Activated naive CD4-positive, alpha-beta T cell (primary cell): ENCODE measurements at places on chromosomes 2 and 18.

DNA sequence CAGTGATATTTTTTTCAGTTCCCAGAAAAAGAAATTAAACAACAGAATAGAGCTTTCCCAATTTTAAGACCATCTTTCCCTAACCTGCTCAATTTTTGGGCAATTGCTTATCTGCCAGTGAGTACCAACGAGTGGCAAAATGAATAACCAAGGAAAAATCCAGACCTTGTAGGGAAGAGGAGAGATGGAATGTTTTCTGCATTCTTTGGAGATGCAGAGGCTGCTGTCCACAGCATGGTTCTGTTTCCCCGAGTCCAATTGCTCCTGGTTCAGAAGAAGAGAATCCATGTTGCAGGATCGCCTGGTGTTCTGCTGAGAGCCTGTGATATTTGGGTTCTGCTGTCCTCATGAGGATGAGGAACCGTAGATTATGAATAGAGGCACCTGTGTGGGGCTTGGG, 68.2 kb upstream of the MGAT5 start:
- DNase-seq: no peak

DNA sequence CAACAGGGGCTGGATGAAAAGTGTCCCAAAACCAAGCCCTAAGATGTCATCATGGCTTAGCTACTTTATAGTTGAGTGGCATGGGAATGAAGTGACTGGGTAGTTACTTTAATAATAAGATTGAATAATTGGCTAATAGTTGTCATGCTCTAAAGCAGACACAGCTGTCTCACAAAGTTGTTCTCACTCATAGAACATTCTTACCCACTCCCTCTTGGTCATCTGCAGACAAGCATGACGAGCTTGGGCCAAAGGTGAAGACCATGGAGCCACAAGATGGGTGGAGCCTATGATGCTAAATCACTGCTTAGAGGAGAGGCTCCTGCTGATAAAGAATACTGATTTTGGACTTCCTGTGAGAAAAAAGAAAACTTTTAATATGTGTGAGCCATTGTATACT, 62.4 kb upstream of the MMADHC start:
- no peak for DNase-seq

GRCh38 chr18:77866351-77866750, 616.7 kb downstream of the GALR1 start:
- no peak for DNase-seq

DNA sequence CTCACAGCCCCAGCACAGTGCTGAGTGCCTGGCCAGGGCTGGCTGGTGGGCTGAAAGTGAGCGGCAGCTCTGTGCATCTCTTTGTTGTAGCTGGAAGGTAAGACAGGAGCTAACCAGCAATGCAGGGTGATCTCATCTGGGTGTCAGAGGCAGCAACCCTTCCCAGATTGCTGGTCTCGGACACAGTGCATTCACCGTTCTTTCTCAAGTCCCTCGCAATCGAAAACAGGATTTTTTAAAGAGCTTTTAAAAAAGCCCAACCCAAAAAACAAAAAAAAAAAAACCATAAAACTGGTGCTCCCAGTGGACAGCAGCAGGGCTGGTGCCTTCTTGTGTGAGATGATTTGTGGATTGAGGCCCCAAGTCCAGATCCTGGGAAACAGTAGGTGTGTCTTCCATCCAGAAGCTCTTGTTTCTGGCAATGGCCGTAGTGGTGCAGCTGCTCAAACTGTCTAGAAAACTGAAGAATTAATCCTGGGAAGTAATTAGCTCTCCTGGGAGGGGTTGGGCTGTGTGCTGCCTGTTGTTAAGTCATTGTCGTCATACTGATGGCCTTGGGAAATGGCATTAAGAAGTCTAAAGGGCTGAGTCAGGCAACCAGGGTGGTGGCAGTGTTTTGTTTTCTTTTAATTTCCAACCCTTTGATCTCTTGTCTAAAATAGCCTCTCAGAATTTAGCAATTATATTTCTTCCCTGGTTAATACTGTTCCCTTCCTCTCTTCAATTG, 156.7 kb downstream of the KLHL29 start:
- no peak for DNase-seq

- no peak for DNase-seq
These were observed 418.2 kb downstream of the GRB14 start for GRCh38 chr2:164203131-164203530.

GRCh38 chr18:53909668-53910067, 314.8 kb downstream of the MBD2 start:
- no peak for DNase-seq

DNA sequence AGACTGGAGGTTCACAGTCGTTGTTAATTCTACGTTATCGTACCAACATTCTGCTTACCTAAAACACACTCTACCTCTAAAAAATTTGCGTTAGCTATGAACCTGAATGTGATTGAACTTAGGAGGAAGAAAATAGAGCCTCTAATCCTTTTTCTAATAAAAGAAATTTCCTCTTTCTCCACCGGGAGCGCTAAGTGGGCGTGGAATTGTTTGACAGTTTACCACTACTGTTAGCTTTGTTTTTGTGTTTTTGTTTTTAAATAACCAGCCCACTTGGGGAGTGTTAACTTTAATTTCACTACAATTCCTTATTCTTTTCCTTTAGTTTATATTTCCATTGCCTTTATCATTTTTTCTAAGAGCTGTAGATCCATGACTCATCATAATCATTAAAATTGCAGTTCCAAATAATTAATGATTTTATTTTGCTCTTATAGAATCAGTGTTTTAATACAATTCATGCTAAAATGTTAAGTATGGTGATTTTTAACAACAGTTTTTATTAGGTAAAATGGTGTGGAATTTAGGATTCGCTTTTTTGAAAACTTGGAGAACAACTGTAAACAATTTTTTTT, 55.0 kb upstream of the ITM2C start:
- DNase-seq: no peak

GRCh38 chr2:6919901-6920742, 2.9 kb downstream of the RNF144A start:
- DNase-seq: no peak

GRCh38 chr2:240523451-240524281, 34.1 kb downstream of the ANKMY1 start:
- DNase-seq: no peak

DNA sequence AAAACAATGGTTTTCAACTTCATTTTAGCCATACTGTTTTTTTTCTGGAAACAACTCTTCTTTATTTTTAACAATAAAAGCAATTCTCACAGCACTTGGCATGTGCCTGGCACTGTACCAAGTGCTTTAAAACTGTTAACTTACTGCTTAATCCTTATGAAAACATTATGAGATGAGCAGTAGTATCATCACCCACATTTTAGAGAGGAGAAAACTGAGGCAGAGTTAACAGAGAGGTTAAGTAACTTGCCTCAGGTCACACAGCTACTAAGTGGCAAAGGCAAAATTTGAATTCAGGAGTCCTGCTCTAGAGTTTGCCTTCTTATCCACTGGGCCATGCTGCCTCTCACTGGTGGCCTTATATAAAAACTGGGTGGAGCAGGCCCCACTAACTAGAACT, 23.2 kb downstream of the CTIF start:
- no peak for DNase-seq

DNA sequence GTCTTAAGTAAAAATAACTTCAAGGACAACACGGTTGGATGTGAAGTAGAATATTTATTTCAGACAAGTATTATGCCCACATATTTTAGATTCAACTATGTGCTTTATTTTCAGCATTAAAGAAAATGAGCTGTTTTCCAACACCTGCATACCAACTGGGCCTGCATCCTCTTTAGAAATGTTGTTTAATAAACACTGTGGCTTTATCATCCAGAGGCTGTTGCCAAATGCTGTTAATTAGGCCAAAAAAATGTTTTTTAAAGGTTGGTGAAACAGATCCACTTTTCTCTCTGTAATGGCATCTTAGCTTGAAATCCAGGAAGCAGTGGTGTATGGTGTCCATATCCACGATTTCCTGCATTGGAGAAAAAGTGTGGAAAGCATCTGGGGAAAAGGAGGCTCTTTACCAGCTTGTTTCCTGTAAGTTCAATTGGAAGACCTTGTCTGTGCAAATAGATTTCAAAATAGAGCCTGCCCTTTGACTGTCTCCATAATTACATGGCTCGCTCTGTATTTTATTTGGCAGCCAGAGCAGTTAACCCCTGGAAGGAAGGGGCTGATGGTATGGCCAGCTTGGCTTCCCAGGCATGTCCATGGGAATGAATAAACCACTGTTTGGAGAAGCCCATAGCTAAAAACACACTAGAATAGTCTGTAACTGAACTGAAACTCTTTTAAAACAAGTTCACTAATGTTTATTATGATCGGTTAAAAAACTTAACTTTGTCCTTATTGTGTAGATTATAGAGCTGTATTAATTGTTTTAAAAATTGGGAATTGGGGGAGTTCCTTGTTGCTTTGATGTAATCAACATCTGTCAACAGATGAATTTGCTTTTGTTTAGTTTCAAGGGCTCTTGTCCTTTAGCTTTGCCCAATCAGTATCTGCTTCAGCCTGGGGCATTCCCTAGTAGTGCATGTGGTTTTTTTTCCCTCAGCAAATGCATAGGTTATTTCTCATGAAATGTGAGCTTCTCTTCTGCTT, 33.0 kb upstream of the DLX1 start:
- no peak for DNase-seq

- DNase-seq: no peak
These were observed 510.3 kb upstream of the SETBP1 start for GRCh38 chr18:44170208-44170880.

GRCh38 chr2:27893006-27893405, 2.5 kb downstream of the BABAM2 start:
- DNase-seq: no peak

- DNase-seq: no peak
These were observed 45.6 kb downstream of the PDE1A start for GRCh38 chr2:182381225-182381624.

DNA sequence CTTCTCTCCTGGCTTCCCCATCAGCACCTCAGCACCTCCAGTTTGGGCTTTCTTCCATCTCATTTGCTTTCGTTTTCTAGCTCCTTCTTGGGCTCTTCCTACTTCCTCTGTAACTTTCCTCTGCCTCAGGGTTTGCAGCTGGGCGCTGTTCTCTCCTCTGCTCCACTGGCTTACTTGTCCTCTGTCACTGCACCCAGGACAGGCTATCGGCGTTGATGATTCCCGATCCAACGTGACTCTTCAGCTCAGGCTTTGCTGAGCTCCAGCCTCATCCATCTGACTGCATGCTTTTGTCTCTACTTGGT, 362.4 kb downstream of the CYRIA start:
- DNase-seq: no peak

GRCh38 chr18:33556846-33557245, 21.2 kb upstream of the ASXL3 start:
- DNase-seq: no peak

- no peak for DNase-seq
These were observed 37.4 kb downstream of the ZNF236 start for GRCh38 chr18:76859474-76860339.

- DNase-seq: no peak
These were observed 83.9 kb upstream of the PGAP1 start for GRCh38 chr2:197010200-197011020.

DNA sequence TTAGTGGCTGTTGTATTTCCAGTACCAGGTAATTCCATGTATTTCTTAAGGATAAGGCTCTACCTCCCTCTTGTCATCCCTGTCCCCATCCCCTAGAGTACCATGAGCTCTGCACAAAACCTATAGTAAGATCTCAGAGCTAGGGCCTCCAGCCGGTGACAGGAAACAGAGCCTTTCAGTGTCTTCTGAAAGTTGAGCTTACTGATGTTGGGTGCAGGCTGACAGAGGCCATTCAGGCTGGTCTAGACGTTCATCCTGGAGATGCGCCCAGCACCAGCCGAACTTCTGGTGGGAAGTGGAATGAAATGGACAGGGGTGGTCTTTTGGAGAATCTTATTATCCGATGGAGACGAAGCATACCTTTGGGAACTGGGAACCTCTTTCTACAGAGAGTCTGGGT, 16.7 kb upstream of the LYPD6B start:
- DNase-seq: no peak

- DNase-seq: no peak
These were observed 550.6 kb upstream of the ACVR2A start for GRCh38 chr2:147293991-147294824.
